H9 (cell line): ENCODE measurements at places on chromosomes 7 and 10. TPM values are rescaled to one million over a fixed set of nuclear protein-coding genes. Genes with fewer than 3 reads are reported as not detected.

GRCh38 chr10:14468023-14468441 is 137.3 kb upstream of the FRMD4A start:
- no peak overlapping the region for H3K27ac ChIP-seq
- no peak for DNase-seq
- H3K36me3 ChIP-seq: peaks cover 5% of the 10 kb centered on the region
- H3K4me3 ChIP-seq: no peak overlapping the region
- no peaks in the 10 kb centered on the region for H3K27me3 ChIP-seq

DNA sequence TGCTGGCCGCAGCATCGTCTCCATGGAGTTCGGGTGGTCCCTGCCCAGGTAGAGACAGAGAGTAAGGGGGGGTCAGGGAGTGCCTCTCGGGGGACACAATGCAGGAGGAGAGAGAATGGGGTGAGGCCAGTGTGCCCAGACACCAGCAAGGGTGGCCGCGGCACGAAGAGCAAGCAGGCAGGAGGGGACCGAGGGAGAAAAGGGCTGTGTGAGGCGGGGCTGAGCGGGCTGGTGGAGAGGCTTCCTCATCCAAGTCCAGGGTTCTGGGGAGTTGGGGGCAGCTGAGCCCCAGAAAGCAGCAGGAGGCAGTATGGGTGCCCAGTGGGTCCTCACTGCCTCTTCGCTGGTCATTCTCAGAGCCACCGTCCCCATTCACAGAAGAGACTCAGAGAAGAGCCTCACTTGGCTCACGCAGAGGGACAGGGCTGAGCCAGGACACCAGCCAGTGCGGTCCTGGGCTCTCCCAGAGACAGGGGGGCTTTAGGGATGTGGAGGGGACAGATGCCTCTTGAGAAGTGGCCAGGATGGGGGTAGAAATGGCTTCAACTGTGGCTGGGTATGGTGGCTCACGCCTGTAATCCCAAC is 78.9 kb downstream of the MICALL2 start:
- no peak overlapping the region for H3K4me3 ChIP-seq
- no peak for DNase-seq
- H3K27ac ChIP-seq: no peak overlapping the region
- H3K27me3 ChIP-seq: no peaks in the 10 kb centered on the region
- no peaks in the 10 kb centered on the region for H3K4me1 ChIP-seq

- peaks cover 10% of the 10 kb centered on the region for H3K4me1 ChIP-seq
- no peak overlapping the region for H3K27ac ChIP-seq
- no peak for DNase-seq
- no peak overlapping the region for H3K4me3 ChIP-seq
Measured at GRCh38 chr7:20079080-20079479, 138.1 kb downstream of the MACC1 start.

GRCh38 chr7:91407942-91408341 is 143.7 kb downstream of the FZD1 start:
- H3K27me3 ChIP-seq: no peaks in the 10 kb centered on the region
- no peak for DNase-seq
- no peaks in the 10 kb centered on the region for H3K4me1 ChIP-seq

DNA sequence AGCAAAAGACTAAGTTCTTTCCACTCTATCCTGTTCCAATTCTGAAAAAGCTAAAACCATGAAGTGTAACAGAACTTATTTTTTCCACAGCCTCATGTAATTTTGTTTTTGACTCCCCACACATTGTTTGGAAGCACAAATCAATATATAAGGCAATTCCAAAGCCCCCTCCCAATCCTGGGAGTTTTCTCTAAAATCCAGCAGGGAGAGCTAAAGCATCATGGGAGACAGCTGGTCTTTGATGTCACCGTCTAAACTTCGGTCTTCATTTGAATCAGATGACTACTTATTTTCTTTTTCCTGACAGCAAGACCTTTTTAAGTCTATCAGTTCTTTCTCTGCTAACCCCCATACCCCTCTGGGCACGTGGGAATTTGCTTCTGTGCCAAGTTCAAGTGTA is 33.3 kb upstream of the PON1 start:
- DNase-seq: no peak
- no peaks in the 10 kb centered on the region for H3K4me1 ChIP-seq
- no peaks in the 10 kb centered on the region for H3K27me3 ChIP-seq
- peaks cover 4% of the 10 kb centered on the region; the same call in 1 of the 2 replicates for H3K36me3 ChIP-seq
- H3K27ac ChIP-seq: no peak overlapping the region

GRCh38 chr7:22572937-22573336 is 72.9 kb upstream of the STEAP1B start:
- no peaks in the 10 kb centered on the region for H3K4me1 ChIP-seq
- H3K27ac ChIP-seq: no peak overlapping the region
- H3K27me3 ChIP-seq: no peaks in the 10 kb centered on the region
- no peak overlapping the region for H3K4me3 ChIP-seq
- no peak for DNase-seq

GRCh38 chr10:103703941-103704919 is 151.1 kb downstream of the SH3PXD2A start:
- no peak overlapping the region for H3K27ac ChIP-seq
- no peaks in the 10 kb centered on the region for H3K27me3 ChIP-seq
- no peaks in the 10 kb centered on the region for H3K36me3 ChIP-seq
- DNase-seq: no peak

- no peaks in the 10 kb centered on the region for H3K36me3 ChIP-seq
- H3K27ac ChIP-seq: no peak overlapping the region
- H3K27me3 ChIP-seq: no peaks in the 10 kb centered on the region
Measured at GRCh38 chr10:128147669-128148068, 21.4 kb upstream of the MKI67 start.

DNA sequence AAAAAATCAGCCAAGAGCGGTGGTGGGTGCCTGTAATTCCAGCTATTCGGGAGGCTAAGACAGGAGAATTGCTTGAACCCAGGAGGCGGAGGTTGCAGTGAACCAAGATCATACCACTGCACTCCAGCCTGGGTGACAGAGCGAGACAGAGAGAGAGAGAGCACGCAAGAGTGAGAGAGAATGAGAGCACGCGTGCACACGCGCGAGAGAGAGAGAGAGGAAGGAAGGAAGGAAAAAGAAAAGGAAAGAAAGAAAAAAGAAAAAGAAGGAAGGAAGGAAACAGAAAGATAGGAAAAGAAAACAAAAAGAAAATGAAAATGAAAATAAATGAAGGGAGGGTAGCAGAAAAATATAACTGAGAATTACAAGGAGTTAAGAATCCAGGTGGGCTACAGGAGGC is 82.7 kb downstream of the SVOPL start:
- H3K4me3 ChIP-seq: no peak overlapping the region
- H3K4me1 ChIP-seq: no peaks in the 10 kb centered on the region
- H3K27ac ChIP-seq: no peak overlapping the region
- no peaks in the 10 kb centered on the region for H3K27me3 ChIP-seq

DNA sequence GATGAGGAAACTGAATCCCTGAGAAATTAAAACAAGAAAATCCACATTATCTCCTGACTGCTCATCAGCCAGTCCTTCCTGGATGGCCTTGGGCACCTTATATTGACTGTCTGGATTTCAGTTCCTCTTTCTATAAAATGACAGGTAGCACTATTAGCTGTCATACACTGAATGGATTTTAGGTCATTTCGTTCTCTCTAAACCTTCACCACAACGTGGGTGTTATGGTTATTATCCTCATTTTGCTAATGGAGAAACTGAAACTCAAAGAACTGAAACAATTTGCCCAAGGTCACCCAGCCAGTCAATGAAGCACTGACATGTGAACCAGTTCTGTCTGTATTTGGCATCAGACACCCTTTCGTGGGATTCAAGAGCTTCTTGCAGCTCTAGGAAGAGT is 193.8 kb downstream of the CYP26A1 start:
- H3K27me3 ChIP-seq: no peaks in the 10 kb centered on the region
- DNase-seq: no peak
- peaks cover 9% of the 10 kb centered on the region; the same call in 1 of the 2 replicates for H3K4me1 ChIP-seq
- H3K27ac ChIP-seq: no peak overlapping the region
- H3K36me3 ChIP-seq: peaks cover 26% of the 10 kb centered on the region

DNA sequence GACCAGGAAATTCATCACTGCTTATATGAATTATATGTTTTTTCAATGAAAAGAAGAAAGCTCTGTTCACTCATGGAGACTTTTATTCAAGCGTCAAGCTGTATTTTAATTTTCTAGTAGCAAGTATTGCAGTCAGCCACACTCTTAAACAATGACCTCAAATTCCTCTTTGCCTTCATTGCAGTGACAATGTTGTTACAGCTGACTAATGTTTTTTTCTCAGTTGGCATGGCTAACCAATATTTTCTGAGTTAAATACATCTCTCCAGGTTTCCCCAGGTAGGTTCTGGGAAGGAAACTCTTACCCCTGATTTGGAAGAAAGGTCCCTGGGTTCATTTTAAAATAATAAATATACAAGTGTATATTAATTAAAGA is 241.5 kb downstream of the WDR11 start:
- no peak for DNase-seq
- H3K27ac ChIP-seq: no peak overlapping the region
- no peak overlapping the region for H3K4me3 ChIP-seq
- no peaks in the 10 kb centered on the region for H3K27me3 ChIP-seq
- H3K36me3 ChIP-seq: no peaks in the 10 kb centered on the region

DNA sequence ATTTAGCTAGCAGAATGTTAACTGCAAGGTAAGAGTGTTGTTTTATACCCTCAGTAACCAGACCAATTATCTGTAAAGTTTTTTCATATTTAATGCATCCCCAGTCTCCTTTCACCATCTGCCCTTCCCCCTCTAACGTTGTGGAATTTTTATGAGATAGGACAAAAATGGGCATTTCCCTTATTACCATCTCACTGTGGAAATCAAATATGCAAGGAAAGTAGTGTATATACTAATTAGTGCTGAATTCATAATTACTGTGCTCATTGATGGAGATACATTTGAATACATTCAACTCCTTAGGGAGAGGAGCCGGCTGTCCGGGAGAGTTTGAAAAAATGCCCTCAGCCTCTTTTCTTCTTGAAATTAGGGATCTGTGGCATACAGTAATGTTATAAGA is 423.4 kb upstream of the MGMT start:
- peaks cover 3% of the 10 kb centered on the region; the same call in 1 of the 2 replicates for H3K4me1 ChIP-seq
- H3K27ac ChIP-seq: no peak overlapping the region
- no peaks in the 10 kb centered on the region for H3K36me3 ChIP-seq
- DNase-seq: no peak

- no peak overlapping the region for H3K4me3 ChIP-seq
- H3K27ac ChIP-seq: no peak overlapping the region
- no peak for DNase-seq
- H3K36me3 ChIP-seq: peaks cover 6% of the 10 kb centered on the region
Measured at GRCh38 chr7:45564485-45564884, 9.7 kb upstream of the ADCY1 start.

GRCh38 chr10:29532256-29532878 is 102.4 kb downstream of the SVIL start:
- no peaks in the 10 kb centered on the region; the same call in 1 of the 2 replicates for H3K4me1 ChIP-seq
- H3K27me3 ChIP-seq: no peaks in the 10 kb centered on the region
- H3K27ac ChIP-seq: no peak overlapping the region
- H3K4me3 ChIP-seq: no peak overlapping the region
- no peaks in the 10 kb centered on the region for H3K36me3 ChIP-seq
- DNase-seq: no peak

GRCh38 chr10:89069589-89069988 is 79.0 kb downstream of the FAS start:
- no peak overlapping the region for H3K4me3 ChIP-seq
- H3K27me3 ChIP-seq: no peaks in the 10 kb centered on the region
- H3K36me3 ChIP-seq: no peaks in the 10 kb centered on the region
- H3K27ac ChIP-seq: no peak overlapping the region
- no peak for DNase-seq

Gene TSPAN15
- 7.7 and 7.8 TPM in 2 replicates for total RNA-seq

Gene HOXA9
- total RNA-seq: not detected in 2 replicates

Gene SPACDR
- 0.39 TPM in 1 of 2 replicates, not detected in the other for total RNA-seq

Gene SLIT1
- total RNA-seq: 0.46 and 0.57 TPM in 2 replicates

Gene MMP21
- not detected in 2 replicates for total RNA-seq

Gene ZSWIM8
- total RNA-seq: 41.0 and 44.3 TPM in 2 replicates

Gene NUTM2A
- total RNA-seq: 0.83 and 1.1 TPM in 2 replicates

Gene KCNH2
- total RNA-seq: 4.3 and 4.5 TPM in 2 replicates

Gene KIFBP
- total RNA-seq: 44.7 and 45.5 TPM in 2 replicates

Gene SLC39A12
- total RNA-seq: not detected in 2 replicates

Gene CPEB3
- 1.0 and 1.1 TPM in 2 replicates for total RNA-seq

Gene GPR37
- total RNA-seq: 1.6 and 1.8 TPM in 2 replicates

Gene RPEL1
- 0.13 TPM in 1 of 2 replicates, not detected in the other for total RNA-seq

Gene PTN
- 16.5 and 16.8 TPM in 2 replicates for total RNA-seq

Gene HTR7
- 20.2 and 21.3 TPM in 2 replicates for total RNA-seq

Gene LFNG
- 52.9 and 55.3 TPM in 2 replicates for total RNA-seq

Gene WAC
- total RNA-seq: 130 and 134 TPM in 2 replicates
